Esophagus squamous epithelium (tissue), 5 donors: ENCODE measurements at places on chromosomes 2 and 18.

- no peak for DNase-seq
Measured at GRCh38 chr2:199716807-199717586, 134.0 kb downstream of the FTCDNL1 start.

- no peak for DNase-seq
Measured at GRCh38 chr2:147211484-147211883, 633.3 kb upstream of the ACVR2A start.

- no peak for DNase-seq
Measured at GRCh38 chr18:43578706-43579105, 301.4 kb upstream of the SYT4 start.

- DNase-seq, result no peak
Measured at GRCh38 chr18:40016405-40016804, 1938.6 kb upstream of the PIK3C3 start.

- no peak for DNase-seq
Measured at GRCh38 chr2:72057308-72057707, 90.4 kb downstream of the CYP26B1 start.

DNA sequence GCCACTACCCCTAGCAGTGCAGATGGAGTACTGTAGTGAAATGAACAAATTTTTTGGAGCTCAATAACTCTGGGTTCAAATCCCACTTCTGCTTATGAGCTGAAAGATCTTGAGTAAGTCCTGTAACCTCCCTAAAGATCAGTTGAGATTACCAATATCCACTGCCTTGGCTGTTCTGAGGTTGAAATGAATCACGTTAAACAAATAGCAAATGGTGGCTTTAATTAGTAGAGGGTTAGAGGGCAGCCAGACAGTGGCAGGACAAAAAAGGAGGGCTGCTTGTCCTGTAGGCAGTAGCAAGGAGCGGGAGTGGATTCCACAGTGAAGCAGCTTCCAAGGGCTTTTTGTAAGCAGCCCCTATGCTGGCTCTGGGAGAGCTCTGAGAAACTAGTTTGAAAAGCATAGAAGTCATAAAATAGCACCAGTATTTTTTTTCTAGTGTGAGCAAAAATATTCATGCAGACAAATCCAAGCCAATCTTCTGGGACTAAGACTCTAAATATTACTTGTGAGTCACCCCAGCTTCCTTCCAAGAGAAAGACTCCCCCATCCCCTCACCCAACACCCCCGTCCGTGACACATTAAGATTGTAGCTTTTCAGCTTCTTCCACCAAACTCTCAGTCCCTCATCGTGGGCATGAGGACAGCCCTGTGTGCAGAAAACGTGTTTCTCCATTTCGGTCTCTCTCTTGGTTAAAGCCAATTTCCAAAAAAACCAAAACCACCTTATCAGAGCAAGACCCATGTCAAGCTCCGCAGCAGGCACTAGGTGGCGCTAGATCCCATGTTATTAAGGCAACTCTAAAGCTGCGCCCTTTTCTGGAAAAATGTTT lies 123.5 kb upstream of the LGALSL start:
- DNase-seq, result peak; percentile 6

DNA sequence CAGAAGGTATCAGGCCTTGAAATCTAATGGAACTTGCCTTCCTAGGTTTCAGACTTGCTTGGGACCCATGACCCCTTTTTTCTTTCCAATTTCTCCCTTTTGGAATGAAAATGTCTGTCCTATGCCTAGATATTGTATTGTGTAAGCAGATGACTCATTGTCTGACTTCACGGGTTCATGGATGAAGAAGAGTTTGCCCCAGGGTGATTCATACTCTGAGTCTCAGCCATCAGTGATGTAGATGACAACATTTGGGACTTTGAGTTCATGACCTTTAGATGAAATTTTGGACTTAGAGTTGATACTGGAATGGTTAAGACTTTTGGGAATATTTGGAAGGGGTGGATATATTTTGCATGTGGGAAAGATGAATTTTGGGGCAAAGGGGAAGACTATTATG lies 11.2 kb upstream of the SCYGR5 start:
- DNase-seq, result no peak

DNA sequence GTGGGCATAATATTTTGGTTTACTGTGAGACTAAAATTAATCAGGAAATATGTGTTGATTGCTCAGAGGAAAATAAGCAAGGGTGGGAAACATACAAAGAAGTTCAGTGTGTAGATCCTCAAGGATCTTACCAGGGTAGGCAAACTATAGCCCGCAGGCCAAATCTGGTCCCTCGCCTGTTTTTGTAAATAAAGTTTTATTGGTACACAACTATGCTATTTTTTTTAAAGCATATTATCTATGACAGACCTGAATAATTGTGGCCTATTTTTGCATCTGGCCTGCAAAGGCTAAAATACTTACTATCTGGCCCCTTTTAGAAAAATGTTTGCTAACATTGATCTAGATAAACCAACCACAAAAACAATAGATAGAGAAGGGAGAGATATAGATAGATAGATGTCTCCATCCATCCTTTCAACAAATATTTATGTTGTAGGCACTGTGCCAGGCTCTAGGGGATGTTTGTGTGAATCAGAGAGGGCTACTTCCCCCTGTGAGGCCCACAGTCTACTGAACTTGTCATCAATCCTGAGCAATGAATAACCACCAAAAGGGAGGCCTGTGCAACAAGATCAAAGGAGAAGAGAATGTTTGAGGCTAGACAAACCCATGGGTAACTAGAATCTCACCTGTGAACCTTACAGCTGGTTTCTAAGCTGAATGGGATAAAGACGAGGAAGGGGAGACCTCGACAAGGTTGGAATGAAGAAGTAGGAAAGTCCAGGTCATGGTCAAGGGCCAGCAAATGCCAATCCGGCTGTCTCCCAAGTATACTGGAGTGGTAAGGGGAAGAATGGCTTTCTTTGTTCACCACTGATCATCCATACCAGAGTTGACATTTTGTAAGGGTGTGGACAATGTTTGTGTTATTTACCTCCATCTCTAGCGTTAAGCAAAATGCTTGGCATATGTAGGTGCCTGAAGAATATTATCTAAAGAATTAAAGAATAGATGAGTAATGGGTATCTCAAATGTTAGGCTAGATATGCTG lies 23.6 kb downstream of the ALPK2 start:
- no peak for DNase-seq

- no peak for DNase-seq
Measured at GRCh38 chr2:17863539-17863938, 14.9 kb upstream of the KCNS3 start.

- no peak for DNase-seq
Measured at GRCh38 chr18:44716697-44717163, 36.0 kb downstream of the SETBP1 start.

DNA sequence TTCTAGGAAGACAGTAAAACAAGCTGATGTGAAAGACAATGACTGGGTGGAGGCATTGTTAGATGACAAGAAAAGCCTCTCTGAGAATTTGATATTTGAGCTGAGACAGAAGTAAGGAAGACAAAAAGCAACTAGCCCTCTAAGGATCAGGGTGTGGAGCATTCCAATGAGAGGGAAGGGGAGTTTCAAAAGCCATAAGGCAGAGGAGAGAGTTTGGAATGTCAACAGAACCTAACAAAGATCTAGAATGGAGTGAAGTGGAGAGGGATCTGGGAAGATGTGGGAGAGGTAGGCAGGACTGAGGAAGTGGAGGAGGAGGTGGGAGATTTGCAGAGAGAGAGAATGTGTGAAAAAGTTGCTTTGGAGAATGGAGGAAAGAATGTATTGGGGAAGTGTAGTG lies 17.3 kb upstream of the ASXL2 start:
- no peak for DNase-seq

- DNase-seq, result no peak
Measured at GRCh38 chr2:60808330-60808801, 52.3 kb downstream of the PAPOLG start.

GRCh38 chr2:160752475-160753330 lies 259.1 kb upstream of the RBMS1 start:
- DNase-seq, result no peak

GRCh38 chr18:41459656-41460055 lies 495.4 kb upstream of the PIK3C3 start:
- no peak for DNase-seq

- no peak for DNase-seq
Measured at GRCh38 chr2:23485841-23486683, 101.1 kb downstream of the KLHL29 start.

- no peak for DNase-seq
Measured at GRCh38 chr18:50627594-50628532, 68.0 kb downstream of the MAPK4 start.

DNA sequence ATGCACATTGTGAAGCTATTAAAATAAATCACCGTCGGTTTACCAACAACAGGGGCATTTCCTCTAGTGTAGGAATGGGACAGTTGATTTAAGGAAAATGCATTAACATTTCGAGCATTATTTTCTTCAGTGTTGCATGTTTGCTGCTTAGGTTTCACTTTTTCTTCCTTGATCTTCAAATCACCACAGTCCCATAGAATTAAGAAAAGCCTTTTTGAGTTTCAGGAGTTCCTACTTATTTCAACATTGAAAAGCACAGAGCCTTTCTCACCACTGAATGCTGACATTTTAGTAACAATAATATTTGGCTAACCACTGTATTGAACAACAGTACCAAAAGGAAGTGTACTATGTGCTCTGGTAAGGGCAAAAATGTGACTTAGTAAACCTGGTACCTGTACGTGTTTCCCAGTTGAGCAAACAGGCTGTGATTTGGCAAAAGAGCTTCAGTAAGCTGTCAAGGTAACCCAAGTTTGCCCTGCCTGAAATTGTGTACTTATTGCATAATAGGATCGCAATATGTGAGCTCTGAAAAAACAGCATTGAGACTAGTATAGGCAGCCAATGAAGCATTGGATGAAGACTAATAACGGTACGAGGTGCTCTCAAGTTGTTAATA lies 2.2 kb downstream of the LRRTM4 start:
- DNase-seq, result no peak

DNA sequence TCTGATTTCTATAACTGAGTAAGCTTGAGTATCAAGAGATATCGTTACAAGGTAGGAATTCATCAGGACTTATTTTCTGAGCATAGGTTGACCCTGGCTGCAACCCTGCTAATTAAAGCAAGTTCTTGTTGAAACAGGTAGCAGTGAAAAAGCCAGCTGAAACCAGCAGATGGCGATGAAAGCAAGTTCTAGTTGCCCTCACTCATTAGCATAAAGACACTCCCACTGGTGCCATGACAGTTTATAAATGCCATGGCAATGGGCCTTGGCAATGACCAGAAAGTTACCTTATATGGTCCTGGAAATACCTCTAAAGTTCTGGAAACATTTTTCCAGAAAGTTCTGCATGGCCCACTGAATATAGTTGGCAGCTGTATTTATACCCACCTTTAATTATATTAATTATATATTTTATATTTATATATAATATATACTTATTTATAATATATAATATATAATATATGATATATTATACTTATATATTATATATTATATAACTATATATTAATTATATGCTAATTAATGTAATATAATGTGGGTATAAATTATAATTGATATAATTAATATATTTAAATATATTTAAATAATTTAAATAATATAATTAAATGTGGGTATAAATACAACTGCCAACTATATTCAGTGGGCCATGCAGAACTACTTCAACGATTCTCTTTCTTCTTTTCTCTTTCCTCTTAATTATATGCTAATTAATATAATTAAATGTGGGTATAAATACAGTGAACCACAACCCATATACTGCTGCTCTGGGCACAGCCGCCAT lies 188.0 kb downstream of the CDH7 start:
- DNase-seq, result no peak

- no peak for DNase-seq
Measured at GRCh38 chr18:63022429-63023022, 297.0 kb downstream of the BCL2 start.

DNA sequence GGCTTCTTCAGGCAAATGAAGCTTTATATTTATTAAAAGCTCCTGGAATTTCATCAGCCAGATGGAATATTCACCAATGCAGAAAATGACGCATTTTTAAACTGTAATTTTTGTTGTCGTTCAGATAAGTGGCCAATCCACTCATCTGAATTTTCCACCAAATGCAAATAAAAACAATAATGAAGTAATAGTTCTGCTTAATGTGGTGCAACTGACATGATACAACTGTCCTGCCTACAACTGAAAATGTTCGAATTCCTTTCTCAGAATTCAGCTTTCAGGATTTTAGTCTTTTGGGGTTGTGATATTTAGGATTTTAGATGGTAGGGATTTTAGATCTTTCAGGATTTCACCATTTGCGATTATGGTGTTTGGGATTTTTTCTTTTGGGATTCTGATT lies 27.1 kb upstream of the PUM2 start:
- no peak for DNase-seq

- DNase-seq, result no peak
Measured at GRCh38 chr2:73262108-73262651, 22.1 kb downstream of the FBXO41 start.

DNA sequence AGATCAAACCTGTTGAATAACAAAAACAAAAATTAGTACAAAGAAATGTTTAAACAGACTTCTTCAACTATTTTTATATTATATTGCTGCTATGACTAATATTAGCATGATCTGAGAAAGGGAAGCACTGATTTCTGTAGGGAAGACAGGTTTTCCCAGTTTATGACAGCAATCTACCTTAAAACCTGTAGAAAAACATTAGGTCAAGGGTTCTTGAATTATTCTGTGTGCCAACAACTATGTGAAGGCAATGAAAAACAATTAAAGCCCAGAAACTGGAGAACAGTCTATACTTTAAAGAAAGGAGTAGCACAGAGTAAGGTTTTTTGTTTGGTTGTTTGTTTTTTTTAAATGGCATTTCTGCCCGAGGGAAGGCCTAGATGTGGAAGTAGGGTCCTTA lies 23.3 kb downstream of the PUM2 start:
- DNase-seq, result no peak

GRCh38 chr18:56570978-56571377 lies 67.4 kb downstream of the TXNL1 start:
- DNase-seq, result no peak

DNA sequence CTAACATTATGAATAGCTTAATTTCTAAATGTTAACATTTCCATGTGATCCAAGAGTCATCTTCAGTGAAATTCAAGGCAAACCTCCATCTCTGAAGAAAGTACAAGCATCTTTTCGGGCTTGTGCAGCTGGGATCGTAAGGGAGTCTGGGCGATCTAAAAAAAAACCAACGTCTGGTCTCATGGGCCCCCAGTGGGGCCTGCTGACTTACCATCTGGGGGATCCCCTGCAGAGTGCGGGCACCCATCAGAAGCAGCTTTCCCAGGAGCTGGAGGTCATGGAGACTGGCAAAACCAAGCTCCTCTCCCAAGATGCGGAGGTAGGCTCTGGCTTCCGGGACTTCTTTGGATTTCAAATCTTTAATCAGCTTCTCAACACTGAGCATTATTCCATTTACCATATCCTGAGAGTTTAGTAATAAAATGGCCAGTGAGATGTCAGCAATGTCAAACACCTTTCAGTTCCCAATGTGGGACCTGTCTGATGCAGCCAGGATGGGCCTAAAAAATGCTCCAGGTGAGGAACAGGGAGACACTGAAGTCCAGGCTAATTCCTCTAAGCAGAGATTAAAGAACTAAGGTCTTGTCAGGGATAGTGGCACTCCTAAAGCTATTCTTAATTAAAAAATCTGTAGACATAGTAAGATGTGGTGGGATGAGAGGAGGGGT lies 19.0 kb downstream of the APOB start:
- DNase-seq, result no peak
